Stromal cell of bone marrow (primary cell): ENCODE measurements at places on chromosomes 3 and 15.

DNA sequence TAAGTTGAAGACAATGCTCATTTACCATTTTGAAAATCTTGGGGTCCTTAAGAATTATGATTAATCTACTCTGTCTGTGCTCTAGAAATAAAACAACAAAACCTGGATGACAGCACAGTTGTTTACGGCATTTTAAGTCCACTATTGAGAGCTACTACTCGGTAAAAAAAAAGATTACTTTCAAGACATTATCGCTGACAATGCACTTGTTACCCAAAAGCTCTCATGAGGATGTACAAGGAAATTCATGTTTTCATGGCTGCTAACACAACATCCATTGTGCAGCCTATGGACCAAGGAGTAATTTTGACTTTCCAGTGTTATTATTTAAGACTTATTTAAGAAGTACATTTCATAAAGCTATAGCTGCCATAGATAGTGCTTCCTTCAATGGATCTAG, 221.3 kb downstream of the GRM7 start:
- no peak for DNase-seq

DNA sequence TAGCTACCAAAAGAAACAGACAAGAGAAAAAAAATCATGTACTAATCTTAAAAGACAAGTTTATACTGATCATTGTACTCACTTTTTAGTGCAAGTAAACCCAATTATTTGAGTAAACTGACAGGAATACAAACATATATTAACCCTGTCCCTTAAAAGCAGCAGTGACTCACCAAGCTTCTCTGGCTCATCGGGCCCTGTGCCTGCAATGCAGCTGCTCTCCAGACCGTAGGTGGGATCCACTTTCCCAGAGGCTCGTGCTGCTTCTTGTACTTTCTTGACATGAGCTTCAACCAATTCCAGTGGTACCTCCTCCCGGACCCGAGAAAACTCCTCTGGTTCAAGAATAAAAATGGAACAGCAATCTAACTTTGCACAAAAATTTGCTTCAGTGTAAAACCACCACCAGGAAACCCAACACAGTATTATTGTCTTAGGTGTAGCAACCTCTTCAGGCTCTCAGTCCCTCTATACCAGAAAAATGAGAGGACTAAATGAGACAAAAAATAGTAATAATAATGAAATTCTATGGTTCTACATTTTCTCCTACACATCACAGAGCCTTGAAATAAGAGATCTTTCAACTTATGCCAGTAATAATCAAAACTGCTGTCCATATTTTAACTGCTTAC, 82.6 kb upstream of the CSPG5 start:
- DNase-seq, result peak; percentile 14

- DNase-seq, result peak; percentile 33
Measured at GRCh38 chr3:152524198-152525140, 255.7 kb downstream of the MBNL1 start.

GRCh38 chr3:106121491-106122289, 252.9 kb upstream of the CBLB start:
- no peak for DNase-seq

- no peak for DNase-seq
Measured at GRCh38 chr3:143839980-143840379, 8.3 kb downstream of the SLC9A9 start.

DNA sequence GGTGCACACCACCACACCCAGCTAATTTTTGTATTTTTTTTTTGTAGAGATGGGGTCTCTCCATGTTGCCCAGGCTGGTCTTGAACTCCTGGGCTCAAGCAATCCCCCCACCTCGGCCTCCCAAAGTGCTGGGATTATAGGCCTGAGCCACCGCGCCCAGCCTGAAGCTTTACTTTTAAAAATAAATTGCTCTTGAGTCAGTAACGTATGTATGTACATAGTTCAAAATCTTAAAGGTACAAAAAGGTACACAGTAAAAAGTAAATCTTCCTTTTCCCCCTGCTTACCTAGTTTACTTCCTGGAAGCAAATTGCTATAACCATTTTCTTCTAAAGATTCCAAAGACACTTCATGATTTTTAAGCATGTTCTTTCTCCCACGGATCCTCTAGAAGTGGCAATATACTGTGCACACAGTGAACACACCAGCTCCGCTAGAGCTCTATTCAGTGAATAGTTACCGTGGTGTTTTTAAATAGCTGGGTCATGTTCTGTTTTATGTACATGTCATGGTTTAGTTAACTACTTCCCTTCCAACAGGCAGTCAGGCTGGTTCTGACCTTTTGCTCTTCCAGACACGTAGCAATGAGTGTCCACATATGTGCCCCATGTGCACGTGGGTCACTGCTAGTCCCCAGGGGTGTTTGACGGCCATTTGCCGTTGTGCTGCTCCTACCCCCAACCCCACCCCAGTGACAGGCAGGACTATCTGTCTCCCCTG, 82.1 kb downstream of the EEFSEC start:
- DNase-seq, result no peak

- peak; percentile 49 for DNase-seq
Measured at GRCh38 chr3:128378631-128379347, 87.9 kb downstream of the DNAJB8 start.

- DNase-seq, result no peak
Measured at GRCh38 chr3:161230621-161231171, 9.6 kb downstream of the NMD3 start.

- DNase-seq, result no peak
Measured at GRCh38 chr3:194054540-194054939, 81.4 kb upstream of the HES1 start.

- no peak for DNase-seq
Measured at GRCh38 chr3:29978036-29978435, 628.4 kb upstream of the TGFBR2 start.
